D721Med (cell line): ENCODE measurements at places on chromosomes 6 and 20.

GRCh38 chr6:139927742-139928305, 553.4 kb upstream of the CITED2 start:
- DNase-seq, result no peak

- peak; percentile 38 for DNase-seq
These were observed 9.8 kb downstream of the DUSP15 start for GRCh38 chr20:31860390-31861134.

DNA sequence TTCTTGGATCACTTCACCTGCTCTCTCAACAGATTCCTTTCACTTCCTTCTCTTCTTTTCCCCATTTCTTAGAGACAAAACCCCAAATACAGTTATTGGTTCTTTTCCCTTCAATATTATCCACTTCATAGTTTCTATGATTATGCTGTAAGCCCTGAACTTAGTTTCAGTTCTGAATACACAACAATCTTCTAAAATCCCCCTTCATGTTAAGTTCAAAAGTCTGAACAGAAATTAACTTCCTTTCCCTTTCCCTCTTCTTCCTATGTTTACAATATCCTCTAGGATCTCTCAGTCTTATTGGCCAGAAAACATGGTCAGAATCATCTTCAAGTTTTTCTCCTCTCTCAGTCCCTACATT, 57.7 kb downstream of the OGFRL1 start:
- DNase-seq, result no peak

DNA sequence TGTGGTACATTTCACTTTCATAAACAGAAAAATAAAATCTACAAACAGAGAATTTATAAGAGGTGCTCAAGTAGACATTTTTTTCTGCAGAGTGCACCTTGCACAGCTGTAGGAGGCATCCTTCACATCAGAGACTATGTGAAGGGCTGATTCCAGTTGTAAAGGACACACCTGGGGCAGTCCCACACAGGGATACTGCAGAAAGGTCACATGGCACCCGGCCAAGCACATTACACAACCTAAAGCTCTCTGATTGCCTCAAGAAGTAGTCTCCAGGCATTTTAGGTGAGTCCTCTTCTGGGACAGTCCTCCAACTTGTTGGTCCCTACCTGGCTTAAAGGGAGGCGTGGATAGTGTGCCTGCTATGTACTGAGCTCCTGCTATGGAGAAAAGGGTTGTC, 502.9 kb upstream of the NOX3 start:
- no peak for DNase-seq

DNA sequence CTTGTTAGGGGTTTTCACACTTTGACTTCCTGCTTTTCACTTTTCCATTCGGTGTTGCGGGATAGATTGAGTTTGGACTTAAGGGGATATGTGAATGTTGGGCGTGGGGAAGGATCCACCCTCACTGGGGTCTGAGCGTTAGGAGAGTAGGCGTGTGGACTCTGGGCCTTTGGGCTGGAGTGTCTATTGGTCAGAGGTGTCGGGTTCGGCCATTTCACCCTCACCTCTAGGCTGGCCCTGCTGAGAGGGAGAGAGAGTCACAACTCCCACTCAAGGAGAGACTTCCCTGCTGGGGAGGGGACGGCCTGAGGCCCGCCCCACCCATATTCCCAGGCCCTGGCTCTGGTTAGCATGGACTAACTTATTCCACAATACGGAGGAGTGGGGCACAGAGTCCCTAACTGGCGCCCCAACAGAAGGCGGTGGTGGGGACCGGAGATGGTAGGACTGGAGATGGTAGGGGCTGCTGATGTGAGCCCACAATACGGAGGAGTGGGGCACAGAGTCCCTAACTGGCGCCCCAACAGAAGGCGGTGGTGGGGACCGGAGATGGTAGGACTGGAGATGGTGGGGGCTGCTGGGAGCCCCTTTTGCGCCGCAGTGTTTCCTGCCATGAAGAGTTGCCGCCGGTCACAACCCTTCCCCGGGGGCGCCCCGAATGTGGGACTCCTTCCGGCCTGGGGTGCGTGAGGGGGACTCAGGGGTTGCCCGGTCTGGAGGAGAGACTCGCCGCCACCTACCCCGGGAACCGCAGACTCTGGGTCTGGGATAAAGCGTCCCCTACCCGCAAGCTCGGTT, 1.4 kb upstream of the PTPRA start:
- no peak for DNase-seq

GRCh38 chr20:40673442-40673841, 15.6 kb downstream of the MAFB start:
- DNase-seq, result no peak

DNA sequence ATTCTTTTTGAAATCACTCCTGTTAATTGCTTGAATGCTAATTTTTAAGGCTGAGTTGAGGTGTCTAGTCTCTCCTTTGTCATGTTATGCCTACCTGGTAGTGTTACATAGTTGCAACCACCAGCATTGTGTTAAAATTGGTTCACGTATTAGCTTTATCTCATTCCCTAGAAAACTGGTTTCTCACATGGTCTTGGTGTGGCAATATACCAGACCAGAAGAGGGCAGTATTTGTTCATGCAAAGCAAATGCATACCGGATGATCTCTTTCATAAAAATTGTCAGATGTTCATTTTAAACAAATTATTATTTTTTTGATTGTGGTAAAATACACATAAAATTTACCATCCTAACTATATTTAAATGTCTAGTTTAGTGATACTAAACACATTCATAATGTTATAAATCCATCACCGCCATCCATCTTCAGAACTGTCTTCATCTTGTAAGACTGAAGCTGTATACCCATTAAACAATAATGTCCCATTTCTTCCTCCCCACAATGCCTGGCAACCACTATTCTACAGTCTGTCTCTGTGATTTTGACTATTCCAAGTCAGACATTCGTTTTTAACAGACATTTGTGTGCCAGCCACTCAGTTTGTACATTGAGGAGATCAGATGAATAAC, 92.8 kb downstream of the ATRN start:
- DNase-seq, result no peak

GRCh38 chr6:128500014-128500413, 20.4 kb downstream of the PTPRK start:
- no peak for DNase-seq

GRCh38 chr6:11580686-11581405, 43.3 kb downstream of the TMEM170B start:
- DNase-seq, result no peak

GRCh38 chr6:168390749-168391420, 50.1 kb upstream of the SMOC2 start:
- no peak for DNase-seq

GRCh38 chr6:135306166-135306565, 125.1 kb downstream of the MYB start:
- DNase-seq, result no peak

GRCh38 chr20:12153628-12154027, 235.9 kb downstream of the BTBD3 start:
- no peak for DNase-seq

GRCh38 chr20:63587776-63588591, 13.9 kb upstream of the HELZ2 start:
- no peak for DNase-seq

DNA sequence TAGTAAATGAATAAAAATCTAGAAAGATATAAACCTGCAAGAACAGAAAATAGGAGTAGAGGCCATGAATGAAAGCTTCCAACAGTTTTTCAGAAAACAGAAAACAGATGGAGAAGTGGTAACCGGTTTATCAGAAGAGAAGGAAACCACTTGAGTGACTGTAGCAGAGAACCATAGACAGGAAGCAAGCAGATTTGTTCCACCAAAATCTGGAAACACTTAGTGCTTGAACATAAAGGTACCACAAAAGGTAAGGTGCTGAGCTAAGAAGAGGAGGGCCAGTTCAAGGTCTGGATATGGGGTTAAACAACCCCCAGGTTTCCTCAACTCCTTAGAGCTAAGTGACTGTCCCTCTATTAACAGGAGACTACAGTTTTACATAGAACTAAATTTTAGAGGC, 9.2 kb upstream of the KIAA0319 start:
- DNase-seq, result no peak

- DNase-seq, result no peak
These were observed 2.5 kb upstream of the HEY2 start for GRCh38 chr6:125746731-125747588.

GRCh38 chr6:88899569-88900316, 63.7 kb downstream of the RNGTT start:
- DNase-seq, result no peak

- DNase-seq, result no peak
These were observed 13.8 kb downstream of the FOXQ1 start for GRCh38 chr6:1325461-1326309.

GRCh38 chr6:43921548-43922425, 151.8 kb downstream of the VEGFA start:
- no peak for DNase-seq

- DNase-seq, result no peak
These were observed 66.2 kb upstream of the RALGAPA2 start for GRCh38 chr20:20778676-20779075.

DNA sequence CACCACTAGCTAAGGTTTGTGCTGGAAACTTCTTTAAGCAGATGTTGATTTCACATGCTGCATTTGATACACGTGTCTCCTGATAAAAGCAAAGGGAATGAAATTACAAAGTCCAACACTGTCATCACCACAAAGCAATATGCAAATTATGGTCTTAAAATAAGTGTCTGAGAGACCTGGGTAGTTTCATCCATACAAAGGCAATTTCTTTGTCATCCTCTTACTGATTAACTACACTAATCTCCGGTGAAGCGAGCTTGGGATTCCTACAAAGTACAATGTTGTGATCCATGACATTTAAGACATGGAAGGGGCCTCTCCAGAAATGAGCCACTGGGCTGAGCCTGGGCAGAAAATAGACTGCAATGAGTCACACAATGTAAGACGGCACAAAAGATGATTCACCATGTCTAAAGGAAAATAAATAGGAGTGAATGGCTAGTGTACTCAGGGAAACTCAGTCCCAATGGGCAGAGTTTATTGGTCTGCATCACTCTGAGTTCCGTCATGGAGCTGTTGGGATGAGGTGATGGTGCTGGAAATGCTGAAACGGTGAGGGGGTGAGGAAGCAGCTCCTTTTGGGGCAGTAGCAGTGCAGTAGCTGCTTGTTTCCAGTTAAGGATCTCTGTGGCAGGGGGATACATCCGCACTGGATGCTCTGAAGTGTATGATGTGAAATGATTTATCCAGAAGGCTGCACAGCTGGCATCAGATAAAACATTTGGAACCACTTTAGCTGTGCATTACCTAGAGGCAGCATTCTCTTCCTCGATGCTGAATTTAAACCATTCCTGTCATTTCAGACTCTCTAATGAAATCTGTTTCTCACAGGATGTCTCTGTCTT, 103.3 kb downstream of the IBTK start:
- no peak for DNase-seq

GRCh38 chr6:63348836-63349235, 29.1 kb upstream of the LGSN start:
- DNase-seq, result no peak

DNA sequence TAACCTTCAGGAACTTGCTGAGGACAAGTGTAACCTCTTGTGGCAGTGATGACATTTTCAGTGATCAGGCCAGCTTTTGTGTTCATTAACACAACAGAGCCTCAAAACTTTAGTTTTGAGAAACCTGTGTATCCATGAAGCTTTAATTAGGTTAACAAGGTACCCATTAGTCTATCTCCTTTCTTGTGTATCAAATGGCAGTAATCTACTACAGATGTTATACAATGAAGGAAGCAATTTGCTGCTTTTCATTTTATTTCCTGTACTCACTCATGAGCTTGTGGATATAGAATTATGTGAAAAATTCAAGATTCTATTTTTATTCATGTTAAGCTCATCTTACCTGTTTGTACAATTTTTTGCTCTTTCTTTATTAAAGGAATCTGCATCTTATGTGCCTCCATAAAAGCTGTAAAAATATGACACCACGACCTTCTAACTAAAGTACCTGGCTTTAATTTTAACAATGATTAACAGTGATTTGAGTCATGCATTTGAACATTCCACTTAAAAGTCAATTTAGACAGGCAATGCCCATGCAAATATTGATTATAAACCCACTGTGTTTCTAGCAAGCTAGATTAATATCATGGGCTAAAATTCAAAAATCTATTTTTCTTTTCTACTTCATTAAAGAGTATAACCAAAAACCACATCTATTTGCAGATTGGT, 897.3 kb downstream of the KIF16B start:
- no peak for DNase-seq

- no peak for DNase-seq
These were observed 824 bp downstream of the MPC1 start for GRCh38 chr6:166381733-166382499.

- DNase-seq, result no peak
These were observed 21.9 kb downstream of the CD40 start for GRCh38 chr20:46139908-46140482.

DNA sequence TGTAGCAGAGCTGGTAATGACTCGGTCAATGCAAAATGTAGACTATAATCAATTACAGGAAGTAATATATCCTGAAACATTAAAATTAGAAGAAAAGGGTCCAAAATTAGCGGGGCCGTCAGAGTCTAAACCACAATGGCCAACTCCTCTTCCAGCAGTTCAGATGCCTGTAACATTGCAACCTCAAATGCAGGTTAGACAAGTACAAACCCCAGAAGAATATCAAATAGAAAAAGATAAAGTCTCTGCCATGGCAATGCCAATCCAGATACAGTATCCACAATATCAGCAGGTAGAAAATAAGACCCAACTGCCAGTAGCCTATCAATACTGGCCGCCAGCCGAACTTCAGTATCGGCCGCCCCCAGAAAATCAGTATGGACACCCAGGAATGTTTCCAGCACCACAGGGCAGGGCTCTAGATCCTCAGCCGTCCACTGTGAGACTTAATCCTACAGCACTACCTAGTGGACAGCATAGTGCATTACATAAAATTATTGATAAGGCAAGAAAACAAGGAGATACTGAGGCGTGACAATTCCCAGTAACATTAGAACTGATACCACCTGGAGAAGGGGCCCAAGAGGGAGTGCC, 158.4 kb downstream of the GPX5 start:
- DNase-seq, result no peak

DNA sequence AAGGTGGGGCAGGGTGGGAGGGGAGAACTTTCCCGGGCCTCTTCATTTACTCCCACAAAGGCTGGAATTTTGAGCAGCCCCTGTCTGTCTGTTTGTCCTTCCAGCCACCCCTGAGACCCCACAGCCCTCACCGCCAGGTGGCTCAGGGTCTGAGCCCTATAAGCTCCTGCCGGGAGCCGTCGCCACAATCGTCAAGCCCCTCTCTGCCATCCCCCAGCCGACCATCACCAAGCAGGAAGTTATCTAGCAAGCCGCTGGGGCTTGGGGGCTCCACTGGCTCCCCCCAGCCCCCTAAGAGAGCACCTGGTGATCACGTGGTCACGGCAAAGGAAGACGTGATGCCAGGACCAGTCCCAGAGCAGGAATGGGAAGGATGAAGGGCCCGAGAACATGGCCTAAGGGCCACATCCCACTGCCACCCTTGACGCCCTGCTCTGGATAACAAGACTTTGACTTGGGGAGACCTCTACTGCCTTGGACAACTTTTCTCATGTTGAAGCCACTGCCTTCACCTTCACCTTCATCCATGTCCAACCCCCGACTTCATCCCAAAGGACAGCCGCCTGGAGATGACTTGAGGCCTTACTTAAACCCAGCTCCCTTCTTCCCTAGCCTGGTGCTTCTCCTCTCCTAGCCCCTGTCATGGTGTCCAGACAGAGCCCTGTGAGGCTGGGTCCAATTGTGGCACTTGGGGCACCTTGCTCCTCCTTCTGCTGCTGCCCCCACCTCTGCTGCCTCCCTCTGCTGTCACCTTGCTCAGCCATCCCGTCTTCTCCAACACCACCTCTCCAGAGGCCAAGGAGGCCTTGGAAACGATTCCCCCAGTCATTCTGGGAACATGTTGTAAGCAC, 46.0 kb upstream of the TTPAL start:
- DNase-seq, result no peak
